ENCODE measurements at places on chromosomes 13 and 19.

DNA sequence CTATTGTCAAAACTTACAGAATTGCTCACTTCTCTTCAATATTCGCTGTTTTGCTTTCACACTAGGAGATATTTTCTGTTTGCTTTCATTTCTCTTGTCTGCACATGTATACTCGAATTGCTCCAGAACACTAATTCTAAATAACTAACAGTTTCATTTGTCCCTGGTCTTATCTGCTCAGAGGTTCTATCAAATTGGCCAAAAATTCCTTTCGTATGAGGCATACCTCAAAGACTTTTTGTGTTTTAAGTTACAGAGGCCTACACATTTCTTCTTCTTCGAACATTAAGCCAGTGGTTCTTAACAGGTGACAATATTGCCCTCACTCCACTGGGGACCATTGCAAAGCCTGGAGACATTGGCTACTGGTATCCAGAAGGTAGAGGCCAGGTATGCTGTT is 1314.6 kb downstream of the EFNB2 start:
- DNase-seq, result no peak

DNA sequence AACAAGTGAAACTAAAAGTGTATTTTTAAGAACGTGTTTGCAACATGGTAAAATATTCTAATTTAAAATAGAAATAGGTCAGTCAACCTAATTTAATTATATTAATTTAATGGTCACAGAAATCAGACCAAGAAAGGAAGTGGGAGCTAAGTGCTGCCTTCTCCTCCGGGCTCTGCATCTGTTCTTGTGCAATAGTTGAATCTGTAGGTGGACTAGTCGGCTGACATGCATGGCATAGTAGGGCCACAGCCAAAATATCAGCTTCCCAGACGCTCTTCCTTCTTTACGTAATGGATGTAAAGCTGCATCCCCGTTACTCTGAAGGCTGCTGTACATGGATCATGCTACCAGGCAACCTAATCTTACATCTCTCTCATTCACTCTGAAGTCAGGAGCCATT is 47.3 kb downstream of the COL4A1 start:
- no peak for DNase-seq

DNA sequence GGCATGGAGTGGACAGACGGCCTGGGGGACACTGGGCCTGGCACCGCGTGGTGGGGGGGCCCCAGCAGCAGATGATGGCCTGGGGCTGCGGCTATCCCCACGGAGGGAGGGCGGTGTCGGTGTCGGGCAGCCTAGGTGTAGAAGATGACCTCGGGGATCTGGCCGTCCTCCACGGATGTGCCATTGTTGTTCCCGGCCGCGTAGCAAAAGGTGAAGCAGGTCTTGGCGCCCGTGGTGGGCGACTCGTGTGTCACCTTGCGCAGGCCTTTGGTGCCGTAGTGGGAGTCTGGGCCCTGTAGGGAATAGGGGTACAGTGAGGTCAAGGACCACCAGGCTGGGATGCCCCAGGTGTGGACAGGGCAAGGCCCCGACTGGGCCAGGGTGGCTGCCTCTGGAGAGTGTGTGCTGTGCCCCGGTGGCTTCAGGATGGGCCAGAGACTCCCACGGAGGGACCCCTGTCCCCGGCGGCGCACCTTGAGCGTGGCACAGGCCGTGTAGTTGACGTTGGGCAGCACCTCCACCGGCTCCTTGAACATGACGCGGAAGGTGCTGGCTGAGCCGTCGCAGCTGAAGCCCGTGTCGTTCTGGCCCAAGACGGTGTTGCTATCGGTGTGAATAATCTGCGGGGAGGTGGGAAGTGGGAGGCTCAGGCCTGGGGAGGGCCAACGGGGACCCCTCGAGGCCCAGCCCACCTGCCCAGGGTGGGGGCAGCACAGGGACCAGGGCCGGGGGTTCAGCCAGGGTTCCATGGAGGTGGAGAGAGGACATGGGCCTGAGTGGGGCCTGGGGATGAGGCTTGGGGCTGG is 29.0 kb downstream of the BTBD2 start:
- DNase-seq, result no peak

- no peak for DNase-seq
Measured at GRCh38 chr19:41352609-41353465, 885 bp downstream of the TGFB1 start.

- no peak for DNase-seq
Measured at GRCh38 chr19:9981406-9982260, 28.7 kb downstream of the COL5A3 start.

DNA sequence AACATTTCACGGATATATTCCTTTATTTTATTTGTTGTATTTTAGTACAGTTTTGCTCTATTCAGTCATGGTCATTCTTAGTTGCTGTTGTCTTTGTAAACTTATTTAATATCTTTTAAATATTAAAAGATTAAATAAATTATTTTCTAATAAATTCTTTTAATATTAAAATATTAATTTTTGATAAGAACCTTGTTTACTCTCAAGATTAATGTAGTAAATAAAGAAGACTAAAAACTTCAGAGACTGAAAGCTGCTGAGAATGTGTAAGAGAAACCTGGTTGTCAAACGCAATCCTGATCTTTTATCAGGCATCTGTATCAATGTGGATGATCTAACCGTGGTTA is 34.4 kb upstream of the SACS start:
- no peak for DNase-seq

- no peak for DNase-seq
Measured at GRCh38 chr13:97692628-97693027, 258.7 kb downstream of the RAP2A start.

GRCh38 chr13:57716295-57716694 is 84.8 kb downstream of the PCDH17 start:
- no peak for DNase-seq

GRCh38 chr19:48587387-48587786 is 19.2 kb upstream of the SPACA4 start:
- DNase-seq, result no peak

GRCh38 chr19:12784871-12785430 is 6.3 kb upstream of the JUNB start:
- no peak for DNase-seq

DNA sequence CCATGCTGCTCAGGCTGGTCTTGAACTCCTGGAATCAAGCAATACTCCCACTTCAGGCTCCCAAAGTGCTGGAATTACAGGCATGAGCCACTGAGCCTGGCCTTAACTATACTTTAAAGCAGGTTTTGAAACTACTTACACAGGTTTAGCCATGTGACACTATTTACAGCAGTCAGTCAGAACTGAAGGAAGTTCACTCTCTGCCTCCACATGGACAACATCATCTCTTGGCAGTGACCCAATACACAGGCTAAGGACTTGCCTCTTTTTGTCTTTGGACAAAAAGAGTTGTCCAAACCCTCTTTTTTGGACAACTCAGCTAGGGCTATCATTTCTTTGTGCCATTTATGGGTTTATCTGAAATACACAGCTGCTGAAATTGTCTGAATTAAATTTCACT is 89.0 kb upstream of the CLDN10 start:
- DNase-seq, result no peak

- no peak for DNase-seq
Measured at GRCh38 chr19:18985257-18985656, 44.2 kb upstream of the HOMER3 start.

DNA sequence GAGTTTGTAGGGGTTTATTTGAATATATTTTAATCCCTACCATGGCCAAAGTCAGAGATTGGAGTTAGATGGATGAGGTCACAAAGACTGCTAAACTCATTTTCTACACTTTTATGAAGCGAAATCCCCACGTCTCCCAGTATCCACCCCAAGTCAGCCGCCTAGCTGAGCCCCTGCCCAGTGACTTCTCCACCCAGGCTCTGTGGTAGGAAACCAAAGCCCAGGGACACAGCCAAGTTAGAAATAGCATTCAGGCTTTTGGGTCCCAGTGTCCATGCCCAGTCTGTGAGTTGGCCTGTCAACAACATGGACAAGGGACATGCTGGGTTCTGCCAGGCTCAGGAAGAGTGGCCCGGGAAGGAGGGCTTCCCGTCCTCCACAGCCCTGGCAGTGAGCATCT is 474.0 kb downstream of the FOXO1 start:
- no peak for DNase-seq

- no peak for DNase-seq
Measured at GRCh38 chr13:111791131-111791530, 275.8 kb upstream of the SOX1 start.

- DNase-seq, result no peak
Measured at GRCh38 chr13:81117416-81117815, 776.5 kb upstream of the SPRY2 start.

DNA sequence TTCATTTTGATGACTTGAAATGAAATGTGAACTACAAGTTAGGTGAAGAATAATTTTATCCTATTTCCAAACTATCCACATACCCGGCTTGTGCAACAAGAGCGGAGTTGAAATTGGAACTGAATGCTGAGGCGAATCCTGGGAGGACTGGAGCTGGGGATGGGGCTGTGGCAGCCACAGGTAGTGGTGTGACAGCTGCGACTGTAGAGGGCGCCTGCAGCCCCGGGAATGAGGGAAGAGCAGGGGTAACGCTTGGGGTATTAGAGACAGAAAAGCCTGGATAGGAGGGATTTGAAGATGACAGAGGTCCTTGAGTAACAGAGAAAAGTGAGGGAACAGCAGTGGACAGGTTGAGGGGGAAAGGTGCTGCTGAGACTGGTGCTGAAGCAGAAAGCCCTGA is 22.0 kb upstream of the STOML3 start:
- DNase-seq, result no peak

DNA sequence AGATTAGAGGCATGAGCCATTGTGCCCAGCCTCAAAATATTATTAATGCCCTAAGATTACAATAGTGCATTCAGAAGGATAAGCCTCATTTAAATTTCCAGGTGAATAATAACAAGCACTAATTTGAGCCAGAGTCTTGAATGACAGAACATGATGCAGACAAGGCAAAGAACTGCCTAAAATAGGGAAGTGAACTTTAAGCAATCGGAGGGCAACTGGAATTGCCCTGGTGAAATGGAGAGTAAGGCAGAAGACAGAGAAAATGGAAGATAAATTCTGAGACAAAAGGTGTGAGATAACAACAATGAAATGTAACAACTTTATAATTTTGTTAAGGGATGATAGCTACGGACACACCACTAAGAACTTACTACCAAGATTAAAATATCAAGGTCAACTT is 199.9 kb downstream of the DIAPH3 start:
- no peak for DNase-seq

- no peak for DNase-seq
Measured at GRCh38 chr19:852136-853013, at the start of gene ELANE. Gene ELANE, plus strand, starts transcription at chr19:852303. Its CDS starts 26 bp downstream, at chr19:852329.

- DNase-seq, result no peak
Measured at GRCh38 chr19:48950159-48950558, 4.5 kb upstream of the BAX start.

DNA sequence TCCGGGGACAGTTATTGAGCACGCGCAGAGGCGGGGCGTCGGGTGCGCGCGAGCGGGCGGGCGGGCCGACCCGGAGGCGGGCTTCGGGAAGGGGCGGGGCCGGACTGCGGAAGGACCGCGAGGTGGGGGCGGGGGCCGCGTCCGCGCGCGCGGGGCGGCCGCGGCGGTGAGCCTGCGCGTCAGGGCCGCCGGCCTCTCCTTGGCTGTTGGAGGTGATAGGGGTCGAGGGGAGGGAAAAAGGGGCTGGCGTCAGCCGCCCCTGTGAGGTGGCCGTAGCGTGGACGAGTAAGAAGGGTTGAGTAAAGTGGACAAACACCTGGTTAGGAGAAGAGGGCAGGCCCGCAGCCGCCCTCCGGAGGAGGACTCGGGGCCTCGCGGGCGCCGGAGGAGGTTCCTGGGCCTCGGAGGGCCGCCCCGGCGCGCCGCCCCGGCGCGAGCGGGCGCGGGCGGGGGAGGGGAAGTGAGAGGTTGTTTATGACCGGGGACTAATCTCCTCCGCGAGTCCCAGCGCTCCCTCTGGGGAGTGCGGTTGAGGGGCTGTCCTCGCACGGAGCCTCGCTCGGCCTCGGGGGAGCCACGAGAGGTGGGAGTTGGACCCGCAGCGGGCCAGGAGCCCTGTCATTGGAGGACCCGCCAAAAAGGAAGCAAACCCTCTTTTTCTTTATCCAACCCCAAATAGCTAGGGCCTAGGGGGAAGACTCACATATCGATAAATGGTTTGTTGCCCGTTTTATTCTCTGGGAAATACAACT is 547 bp upstream of the INTS6 start:
- DNase-seq, result peak; percentile 50

DNA sequence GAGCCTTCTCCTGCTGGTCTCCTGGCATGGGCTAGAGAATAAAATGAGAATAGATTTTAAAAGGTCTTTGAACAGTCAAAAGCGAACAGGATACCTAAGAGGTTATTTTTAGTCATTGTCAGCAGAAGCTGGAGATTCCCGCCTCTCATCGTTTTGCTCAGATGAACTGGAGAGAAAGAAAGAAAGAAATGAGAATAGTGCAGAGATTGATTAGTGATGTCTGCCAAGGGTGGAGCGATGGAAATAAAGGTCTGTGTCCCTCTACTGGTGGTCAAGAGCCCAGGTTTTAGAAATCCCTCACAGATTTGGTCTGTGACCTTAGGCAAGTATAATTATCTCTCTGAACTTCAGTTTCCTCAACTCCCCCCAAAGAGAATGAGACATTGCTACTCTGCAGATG is 5.3 kb downstream of the NCAN start:
- no peak for DNase-seq

DNA sequence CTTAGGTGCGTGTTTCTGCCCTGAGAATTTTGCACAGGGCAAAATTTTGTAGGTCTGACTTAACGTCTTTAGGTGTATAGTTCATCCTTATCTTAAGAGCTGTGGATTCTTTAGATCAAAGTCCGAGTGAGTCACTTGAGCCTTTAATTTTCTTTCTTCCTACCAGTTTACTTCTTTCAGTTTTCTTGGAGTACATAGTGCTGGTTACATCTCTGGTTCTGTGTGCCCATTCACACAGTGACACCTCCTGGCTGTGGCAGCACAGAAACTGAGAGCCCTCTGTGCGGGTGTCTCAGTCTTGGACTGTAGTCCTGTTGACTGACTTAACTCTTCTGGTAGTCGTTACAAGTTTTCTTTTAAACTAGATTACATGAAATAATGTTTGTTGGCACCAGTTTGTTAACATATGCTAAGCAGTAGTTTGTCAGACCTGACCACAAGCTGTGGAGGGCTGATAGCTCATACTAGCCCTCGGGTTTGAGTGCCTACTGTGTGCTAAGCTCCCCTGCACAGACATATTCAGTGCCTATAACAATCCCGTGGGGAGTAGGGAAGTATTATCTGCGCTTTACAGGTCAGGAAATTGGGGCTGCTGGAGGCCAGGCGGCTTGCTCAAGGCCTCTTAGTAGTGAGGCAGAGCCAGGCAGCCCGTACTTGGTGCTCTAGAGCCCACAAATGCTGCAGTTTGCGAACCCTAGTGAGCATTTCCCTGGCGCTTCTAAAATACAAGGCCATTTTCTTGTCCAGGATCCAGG is 1.6 kb downstream of the GATAD2A start:
- DNase-seq, result no peak

GRCh38 chr13:37984357-37984756 is 114.8 kb upstream of the TRPC4 start:
- no peak for DNase-seq

GRCh38 chr19:16779539-16780163 is 49.5 kb upstream of the SIN3B start:
- no peak for DNase-seq

DNA sequence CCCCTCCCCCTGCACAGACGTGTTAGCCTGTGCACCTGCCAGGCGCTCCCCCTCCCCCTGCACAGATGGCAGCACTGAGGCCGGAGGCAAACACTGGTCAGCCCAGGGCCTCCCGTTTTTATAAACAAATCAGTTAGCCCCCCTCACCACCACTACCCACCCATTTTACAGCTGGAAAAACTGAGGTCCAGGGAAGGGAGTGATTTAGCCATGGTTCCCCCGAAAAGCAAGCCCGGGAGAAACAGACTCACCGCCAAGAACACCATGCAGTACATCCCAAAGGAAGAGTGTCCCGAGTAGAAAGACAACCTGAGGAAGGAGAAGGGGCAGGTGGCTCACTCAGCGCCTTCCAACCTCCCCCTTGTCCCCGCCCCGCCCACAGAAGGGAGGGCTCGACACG is 8.7 kb downstream of the PLPP2 start:
- DNase-seq, result no peak

All from smooth muscle cell of the brain vasculature (primary cell).